ENCODE measurements at places on chromosomes 12 and 14. TPM values are rescaled to one million over a fixed set of nuclear protein-coding genes. Genes with fewer than 3 reads are reported as not detected.

- H3K4me1 ChIP-seq = peaks cover 28% of the 10 kb centered on the region
- H3K36me3 ChIP-seq = peaks cover 22% of the 10 kb centered on the region
- peaks cover 12% of the 10 kb centered on the region for H3K27me3 ChIP-seq
- DNase-seq = no peak
Measured at GRCh38 chr12:49093792-49094159, 825 bp downstream of the DHH start.

GRCh38 chr14:96512602-96513397 is 10.6 kb downstream of the PAPOLA start:
- no peaks in the 10 kb centered on the region for H3K36me3 ChIP-seq
- no peak for DNase-seq
- H3K27ac ChIP-seq = no peak overlapping the region
- H3K4me3 ChIP-seq = no peak overlapping the region
- H3K27me3 ChIP-seq = no peaks in the 10 kb centered on the region
- peaks cover 45% of the 10 kb centered on the region for H3K4me1 ChIP-seq

DNA sequence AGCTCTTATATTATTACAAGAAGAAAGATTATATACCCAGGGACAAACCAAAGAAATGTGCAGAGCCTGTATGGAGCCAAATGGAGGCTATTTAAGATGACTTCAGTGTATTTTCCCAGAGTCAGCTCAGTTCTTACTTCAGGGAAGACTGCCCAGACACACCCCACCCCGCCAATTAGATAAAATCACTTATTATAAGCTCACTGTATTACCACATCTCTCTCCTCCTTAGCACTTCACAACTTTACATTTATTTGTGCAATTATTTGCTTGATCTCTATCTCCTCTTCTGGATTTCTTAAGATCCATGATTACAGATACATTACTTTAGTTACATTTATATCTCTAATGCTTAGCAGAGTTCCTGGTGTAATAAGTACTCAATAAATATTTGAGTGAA is 24.7 kb upstream of the WDR89 start:
- H3K27ac ChIP-seq = no peak overlapping the region
- H3K4me1 ChIP-seq = peaks cover 7% of the 10 kb centered on the region
- no peak overlapping the region for H3K4me3 ChIP-seq
- no peaks in the 10 kb centered on the region for H3K36me3 ChIP-seq
- H3K27me3 ChIP-seq = no peaks in the 10 kb centered on the region
- no peak for DNase-seq

DNA sequence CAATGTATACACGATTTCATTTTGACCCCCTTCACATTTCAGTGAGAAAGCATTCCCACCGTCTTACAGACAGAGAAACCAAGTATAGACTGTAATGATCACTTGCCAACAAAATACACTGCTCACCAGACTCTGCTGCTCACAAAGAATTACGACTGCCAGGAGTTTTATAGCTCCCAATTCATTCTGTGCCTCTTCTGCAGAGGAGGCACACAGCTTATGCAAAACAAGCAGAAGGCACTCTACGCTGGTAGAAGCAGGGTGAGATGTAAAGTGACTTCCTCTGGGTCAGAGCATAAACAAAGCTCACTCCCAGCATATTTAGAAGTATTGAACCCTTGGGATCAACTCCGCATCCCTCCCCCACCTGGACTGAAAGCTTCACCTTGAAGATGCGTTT is 14.6 kb downstream of the SPTB start:
- DNase-seq = no peak
- H3K27ac ChIP-seq = no peak overlapping the region
- no peaks in the 10 kb centered on the region for H3K36me3 ChIP-seq
- no peaks in the 10 kb centered on the region for H3K27me3 ChIP-seq

GRCh38 chr14:65915125-65915524 is 502.6 kb downstream of the FUT8 start:
- H3K27ac ChIP-seq = no peak overlapping the region
- DNase-seq = no peak
- no peak overlapping the region for H3K4me3 ChIP-seq
- H3K4me1 ChIP-seq = no peaks in the 10 kb centered on the region

The SIX6 gene
- total RNA-seq = not detected

The ACVRL1 gene
- 63.7 TPM for total RNA-seq

GRCh38 chr14:71311061-71311460 is 403.8 kb downstream of the PCNX1 start:
- H3K27me3 ChIP-seq = no peaks in the 10 kb centered on the region
- DNase-seq = no peak
- H3K4me3 ChIP-seq = no peak overlapping the region
- no peaks in the 10 kb centered on the region for H3K4me1 ChIP-seq
- H3K27ac ChIP-seq = no peak overlapping the region

DNA sequence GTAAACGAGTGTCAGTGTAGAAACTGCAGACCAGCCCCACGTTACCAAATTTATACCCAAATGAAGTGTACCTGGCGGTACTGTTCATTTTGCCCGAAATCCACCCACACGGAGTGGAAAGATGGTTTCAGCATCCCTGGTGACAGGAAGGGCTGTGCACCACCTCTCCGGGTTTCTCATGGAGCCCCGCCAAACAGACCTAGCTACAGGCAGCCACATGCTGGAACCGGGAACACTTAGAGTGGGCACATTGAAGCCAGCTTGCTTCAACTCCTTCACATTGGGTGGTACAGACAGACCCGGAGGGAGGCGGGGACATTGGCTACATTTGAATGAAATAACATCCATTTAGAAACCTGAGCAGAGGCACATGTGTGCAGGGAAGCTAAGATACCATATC is 84.4 kb downstream of the PPP2R5C start:
- H3K4me3 ChIP-seq = no peak overlapping the region
- H3K4me1 ChIP-seq = peaks cover 6% of the 10 kb centered on the region
- no peaks in the 10 kb centered on the region for H3K36me3 ChIP-seq
- no peak overlapping the region for H3K27ac ChIP-seq
- no peaks in the 10 kb centered on the region for H3K27me3 ChIP-seq

- no peak overlapping the region for H3K27ac ChIP-seq
- no peak for DNase-seq
- H3K4me3 ChIP-seq = no peak overlapping the region
- no peaks in the 10 kb centered on the region for H3K36me3 ChIP-seq
- no peaks in the 10 kb centered on the region for H3K4me1 ChIP-seq
- H3K27me3 ChIP-seq = no peaks in the 10 kb centered on the region
Measured at GRCh38 chr12:125387206-125387605, 322.0 kb downstream of the AACS start.

The CCDC197 gene
- not detected for total RNA-seq

The SPIC gene
- total RNA-seq = not detected

- H3K27ac ChIP-seq = no peak overlapping the region
- H3K27me3 ChIP-seq = no peaks in the 10 kb centered on the region
- H3K4me1 ChIP-seq = peaks cover 40% of the 10 kb centered on the region
- no peak overlapping the region for H3K4me3 ChIP-seq
- DNase-seq = no peak
- no peaks in the 10 kb centered on the region for H3K36me3 ChIP-seq
Measured at GRCh38 chr12:26941215-26941594, 2.9 kb downstream of the FGFR1OP2 start.

DNA sequence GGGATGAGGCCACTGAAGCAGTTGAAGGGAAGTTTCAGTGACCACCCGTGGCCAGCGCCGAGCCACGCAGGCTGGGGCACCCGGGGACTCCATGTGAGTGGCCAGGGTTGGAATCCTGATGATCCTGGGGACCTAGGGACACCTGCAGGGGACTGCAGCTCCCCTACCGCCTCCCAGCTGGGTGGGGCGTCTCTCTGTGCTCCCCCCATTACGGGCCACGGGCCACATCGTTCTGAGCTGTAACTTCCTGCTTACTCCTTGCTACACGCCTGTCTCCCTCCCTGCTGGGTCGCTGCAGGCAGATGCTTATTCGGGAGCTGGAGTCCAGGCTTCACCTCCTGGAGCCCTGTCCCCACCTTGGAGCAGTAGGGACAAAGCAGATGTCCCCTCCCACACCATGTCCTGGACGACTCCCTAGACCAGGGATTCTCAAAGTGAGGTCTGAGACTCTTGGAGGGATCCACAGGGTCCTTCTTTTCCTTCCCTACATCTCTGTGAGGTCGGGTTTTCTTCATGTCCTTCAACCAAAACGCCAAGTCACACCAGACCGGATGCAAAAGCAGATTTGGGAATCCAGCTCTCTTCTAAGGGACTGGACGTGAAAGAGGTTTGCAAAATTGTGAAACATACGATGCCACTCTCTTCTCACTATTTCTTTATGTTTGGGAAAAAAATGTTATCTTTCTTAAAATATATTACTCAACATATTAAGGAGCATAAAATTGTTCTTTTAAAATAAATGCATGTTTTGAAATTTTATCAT is 85.9 kb upstream of the NCOR2 start:
- no peak overlapping the region for H3K27ac ChIP-seq
- no peaks in the 10 kb centered on the region for H3K36me3 ChIP-seq

All from thyroid gland (tissue), 4 donors.